K562 (cell line): ENCODE measurements at places on chromosomes 7 and 10. TPM values are rescaled to one million over a fixed set of nuclear protein-coding genes. Genes with fewer than 3 reads are reported as not detected.

The HMX2 gene
- 0.05 and 0.37 TPM in 2 replicates for polyA plus RNA-seq

The JAKMIP3 gene
- 0.01 TPM in 1 of 2 replicates, not detected in the other for polyA plus RNA-seq

- DNase-seq: no peak
Measured at GRCh38 chr7:25859412-25860274, 292.4 kb upstream of the NFE2L3 start.

GRCh38 chr7:116785843-116786242 lies 76.5 kb upstream of the CAPZA2 start:
- no peak for DNase-seq

GRCh38 chr7:14630048-14630447 lies 272.5 kb downstream of the DGKB start:
- DNase-seq: no peak

The HABP2 gene
- 0.05 TPM in 1 of 2 replicates, not detected in the other for polyA plus RNA-seq

DNA sequence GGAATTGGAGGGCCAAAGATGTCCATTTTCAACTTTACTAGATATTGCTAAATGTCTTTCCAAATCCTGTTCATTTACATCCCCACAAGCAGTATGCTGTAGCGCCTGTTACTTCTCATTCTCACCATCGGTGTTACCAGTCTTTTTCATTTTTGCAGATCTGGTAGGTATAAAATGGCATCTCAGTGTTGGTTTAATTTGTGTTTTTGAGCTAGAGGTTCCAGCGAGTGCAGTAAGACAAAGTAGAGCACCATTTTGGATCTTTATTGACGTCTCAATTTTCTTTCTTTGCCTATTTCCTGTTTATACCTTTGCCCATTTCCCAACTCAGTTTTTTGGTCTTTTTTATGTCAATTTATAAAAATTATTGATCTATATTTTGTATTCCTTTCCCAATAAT lies 55.6 kb downstream of the NRF1 start:
- no peak for DNase-seq

DNA sequence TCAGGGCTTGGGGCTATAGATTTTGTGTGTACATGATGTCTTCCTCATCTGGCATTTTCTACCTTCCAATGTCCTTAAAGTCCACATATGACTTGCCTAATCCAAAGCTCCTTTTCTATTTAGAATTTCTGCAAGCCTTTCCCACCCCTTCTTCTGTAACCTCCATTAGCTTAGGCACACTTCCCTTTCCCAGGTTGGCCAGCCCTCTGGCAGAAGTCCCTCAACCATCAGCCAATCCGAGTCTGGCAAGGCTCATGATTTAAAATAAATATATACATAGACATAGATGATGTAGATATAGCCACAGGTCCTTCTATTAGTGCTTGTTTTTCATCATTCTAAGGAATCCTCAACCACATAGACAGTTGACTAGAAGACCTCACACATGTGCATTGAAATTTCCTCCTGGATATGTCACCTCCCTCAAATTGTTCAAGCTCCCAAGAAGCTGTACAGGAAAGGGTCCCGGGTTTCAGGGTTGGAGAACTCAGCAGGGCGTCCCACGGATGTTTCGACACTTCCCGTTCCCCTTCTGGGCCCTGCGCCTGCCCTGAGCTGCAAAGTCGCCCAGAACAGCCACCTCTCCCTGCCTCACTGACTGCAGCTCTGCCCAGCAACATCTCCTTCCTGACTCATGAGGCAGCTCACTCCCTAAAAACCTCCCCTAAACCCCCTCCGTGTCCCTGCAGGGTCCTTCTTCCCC lies 20.4 kb upstream of the PIK3AP1 start:
- DNase-seq: no peak

The MRPL43 gene
- polyA plus RNA-seq: 63.7 and 77.5 TPM in 2 replicates

DNA sequence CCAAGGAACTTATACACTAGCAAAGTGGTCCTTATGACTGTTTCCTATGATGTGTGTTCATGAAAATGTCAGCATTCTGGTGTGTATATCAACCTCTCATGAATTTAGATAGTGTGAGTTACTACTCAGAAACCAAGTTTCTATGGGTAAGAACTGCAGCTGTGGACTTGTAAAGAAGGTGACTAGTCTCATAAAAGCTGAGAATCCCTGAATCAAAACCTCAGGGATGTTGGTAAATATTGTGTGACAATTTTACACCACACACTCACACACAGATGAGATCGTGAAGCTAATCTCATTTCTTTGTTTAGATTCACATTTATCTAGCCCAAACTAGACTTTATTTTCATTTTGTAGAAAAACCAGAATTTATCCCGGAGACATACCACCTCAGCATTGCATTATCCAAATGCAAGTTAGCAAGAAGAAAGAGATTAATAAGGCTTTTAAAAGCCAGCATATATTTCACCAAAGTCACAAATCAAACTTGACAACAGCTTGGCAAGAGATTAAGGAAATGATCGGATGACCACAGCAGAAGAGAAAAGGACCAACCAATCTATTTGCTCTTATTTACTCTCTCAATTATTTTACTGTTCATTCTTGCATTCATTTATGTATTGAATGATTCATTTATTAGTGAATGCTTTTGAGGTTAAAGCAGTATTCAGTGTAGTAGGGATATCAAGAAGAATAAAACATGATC lies 92.9 kb downstream of the PLXDC2 start:
- no peak for DNase-seq

DNA sequence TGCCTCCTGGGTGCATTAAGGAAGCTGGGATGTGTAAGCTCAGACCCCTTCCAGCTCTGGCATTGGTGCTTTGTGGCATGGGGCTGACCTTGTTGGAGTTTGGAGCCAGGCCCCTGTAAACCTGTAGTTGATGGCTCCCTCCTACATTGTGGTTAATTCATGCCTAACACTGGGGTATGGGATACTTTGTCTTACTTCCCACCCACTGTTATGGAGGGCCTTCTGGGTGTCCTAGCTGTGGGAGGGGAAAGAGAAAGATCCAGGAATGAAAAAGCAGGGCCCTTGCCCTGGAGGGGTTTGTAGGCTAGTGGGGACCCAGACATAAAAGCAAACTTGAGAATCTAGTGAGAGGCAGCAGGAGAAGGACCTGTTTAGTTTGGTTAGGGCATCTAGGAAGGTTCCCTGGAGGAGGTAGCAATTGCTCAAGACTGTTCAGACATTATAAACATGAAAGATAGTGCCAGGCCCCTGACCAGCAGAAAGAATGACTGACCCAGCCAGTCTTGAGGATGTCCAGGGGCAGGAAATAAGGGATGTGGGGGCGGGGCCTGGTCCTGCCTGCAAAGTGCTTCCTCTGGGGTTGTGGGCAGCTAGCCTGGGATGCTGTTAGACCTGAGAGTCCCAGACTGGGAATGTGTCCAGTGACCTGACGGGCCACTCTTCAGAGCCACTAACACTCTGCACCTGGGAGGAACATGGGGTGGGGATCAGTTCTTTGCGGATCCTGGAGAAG lies 6.6 kb downstream of the ADAMTS14 start:
- DNase-seq: no peak
